ENCODE measurements at places on chromosomes 2 and 18. TPM values are rescaled to one million over a fixed set of nuclear protein-coding genes. Genes with fewer than 3 reads are reported as not detected.

GRCh38 chr2:78304678-78305077, 720.8 kb upstream of the REG3G start:
- no peaks in the 10 kb centered on the region for H3K27me3 ChIP-seq
- H3K4me1 ChIP-seq, result no peaks in the 10 kb centered on the region
- no peaks in the 10 kb centered on the region for H3K36me3 ChIP-seq
- no peak overlapping the region for H3K27ac ChIP-seq
- H3K4me3 ChIP-seq, result no peak overlapping the region

LAMA3 gene
- 6.0 TPM for polyA plus RNA-seq

TMEM169 gene
- not detected for polyA plus RNA-seq

GRCh38 chr2:208134928-208135586, 5.4 kb upstream of the CRYGC start:
- H3K4me1 ChIP-seq, result no peaks in the 10 kb centered on the region
- H3K27ac ChIP-seq, result no peak overlapping the region
- H3K27me3 ChIP-seq, result no peaks in the 10 kb centered on the region

DNA sequence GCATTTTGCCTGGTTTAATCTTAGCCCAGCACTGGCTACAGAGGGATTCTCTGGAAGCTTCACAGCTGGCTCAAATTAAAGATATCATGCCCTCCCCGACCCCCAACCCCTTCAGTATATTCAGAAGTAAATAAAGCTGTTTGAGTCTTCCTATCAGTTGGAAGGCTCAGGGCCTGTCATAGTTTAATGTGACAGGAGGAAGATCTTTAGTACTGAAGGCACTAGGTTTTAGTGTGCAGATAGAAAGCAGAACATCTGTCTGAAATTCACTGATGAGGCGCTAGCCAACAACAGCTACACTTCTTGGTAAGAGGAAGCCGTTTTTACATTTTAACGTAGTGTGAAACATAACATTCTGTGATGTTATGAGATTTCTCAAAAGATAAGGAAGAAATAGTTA, 969.1 kb upstream of the CDH2 start:
- H3K4me1 ChIP-seq, result no peaks in the 10 kb centered on the region
- H3K4me3 ChIP-seq, result no peak overlapping the region
- no peaks in the 10 kb centered on the region for H3K27me3 ChIP-seq
- H3K36me3 ChIP-seq, result no peaks in the 10 kb centered on the region
- DNase-seq, result no peak

CCDC74A gene
- polyA plus RNA-seq, result 4.8 TPM

HJURP gene
- polyA plus RNA-seq, result 3.0 TPM

NT5C1B gene
- not detected for polyA plus RNA-seq

GRCh38 chr2:126971162-126971480, 72.4 kb downstream of the TEX51 start:
- no peak overlapping the region for H3K4me3 ChIP-seq
- peaks cover 23% of the 10 kb centered on the region for H3K4me1 ChIP-seq
- no peaks in the 10 kb centered on the region for H3K36me3 ChIP-seq
- peak overlapping the region; percentile 65 for H3K27ac ChIP-seq

UBE2F gene
- 115 TPM for polyA plus RNA-seq

ANKRD29 gene
- 2.5 TPM for polyA plus RNA-seq

GRCh38 chr2:9199716-9200632, 6.6 kb upstream of the ASAP2 start:
- H3K27ac ChIP-seq, result no peak overlapping the region
- no peak for DNase-seq
- H3K4me3 ChIP-seq, result no peak overlapping the region
- no peaks in the 10 kb centered on the region for H3K27me3 ChIP-seq
- no peaks in the 10 kb centered on the region for H3K4me1 ChIP-seq

DNA sequence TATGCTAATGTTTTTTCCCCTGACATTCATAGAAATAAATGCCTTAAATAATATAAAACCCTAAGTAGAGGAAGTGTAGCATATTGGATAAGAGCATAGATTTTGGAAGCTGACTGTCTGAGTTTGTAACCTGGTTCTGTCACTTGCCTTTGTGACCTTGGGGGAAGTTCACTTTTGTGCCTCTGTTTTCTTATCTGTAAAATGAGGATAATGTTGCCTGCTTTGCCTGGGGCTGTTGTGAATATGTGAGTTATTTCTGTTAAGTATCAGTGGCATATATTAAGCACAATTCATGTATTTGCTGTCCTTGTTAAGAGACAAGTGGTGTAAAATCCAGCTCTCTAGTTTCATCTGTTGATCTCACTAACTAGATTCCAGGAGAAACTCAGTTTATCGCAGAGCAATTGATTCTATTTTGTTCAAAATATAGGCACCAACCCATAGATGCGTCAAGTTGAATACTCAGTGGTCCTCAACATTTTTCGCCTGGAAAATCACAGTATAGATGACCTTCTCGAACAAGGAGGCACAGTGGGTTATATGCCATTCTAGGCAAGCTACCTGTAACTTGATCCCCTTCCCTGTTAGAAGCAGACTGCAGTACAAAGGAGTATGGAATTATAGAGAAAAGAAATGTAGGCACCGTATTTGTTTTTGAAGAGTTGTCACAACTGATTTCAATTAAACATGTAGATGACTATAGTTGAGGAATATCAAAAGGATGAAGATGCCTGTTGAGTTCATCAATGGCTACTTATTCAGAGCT, 67.0 kb downstream of the SOCS6 start:
- no peaks in the 10 kb centered on the region for H3K36me3 ChIP-seq
- H3K4me1 ChIP-seq, result no peaks in the 10 kb centered on the region
- no peak overlapping the region for H3K27ac ChIP-seq
- no peak overlapping the region for H3K4me3 ChIP-seq

ABCG8 gene
- polyA plus RNA-seq, result under 0.01 TPM

DNA sequence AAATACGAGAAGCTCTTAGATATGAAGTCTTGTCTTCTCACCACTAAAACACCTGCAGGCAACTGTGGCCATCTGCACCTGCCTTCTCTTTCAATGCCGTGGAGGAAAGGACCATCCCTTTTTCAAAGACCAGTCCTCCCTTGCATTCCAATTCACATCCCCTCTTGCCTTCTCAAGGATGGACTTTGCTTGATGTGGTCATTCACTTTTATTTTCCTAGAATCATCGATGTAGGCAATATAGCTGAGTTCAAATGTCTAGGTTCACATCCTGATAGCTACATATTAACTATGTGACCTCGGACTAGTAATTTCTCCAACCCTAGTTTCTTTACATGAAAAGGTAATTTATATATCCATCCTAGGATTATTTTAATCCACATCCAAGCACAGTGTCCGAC, 110.1 kb downstream of the HIBCH start:
- H3K4me3 ChIP-seq, result no peak overlapping the region
- H3K27ac ChIP-seq, result no peak overlapping the region
- DNase-seq, result no peak
- peaks cover 12% of the 10 kb centered on the region for H3K4me1 ChIP-seq
- H3K27me3 ChIP-seq, result no peaks in the 10 kb centered on the region

GAL3ST2 gene
- polyA plus RNA-seq, result 3.0 TPM

DNA sequence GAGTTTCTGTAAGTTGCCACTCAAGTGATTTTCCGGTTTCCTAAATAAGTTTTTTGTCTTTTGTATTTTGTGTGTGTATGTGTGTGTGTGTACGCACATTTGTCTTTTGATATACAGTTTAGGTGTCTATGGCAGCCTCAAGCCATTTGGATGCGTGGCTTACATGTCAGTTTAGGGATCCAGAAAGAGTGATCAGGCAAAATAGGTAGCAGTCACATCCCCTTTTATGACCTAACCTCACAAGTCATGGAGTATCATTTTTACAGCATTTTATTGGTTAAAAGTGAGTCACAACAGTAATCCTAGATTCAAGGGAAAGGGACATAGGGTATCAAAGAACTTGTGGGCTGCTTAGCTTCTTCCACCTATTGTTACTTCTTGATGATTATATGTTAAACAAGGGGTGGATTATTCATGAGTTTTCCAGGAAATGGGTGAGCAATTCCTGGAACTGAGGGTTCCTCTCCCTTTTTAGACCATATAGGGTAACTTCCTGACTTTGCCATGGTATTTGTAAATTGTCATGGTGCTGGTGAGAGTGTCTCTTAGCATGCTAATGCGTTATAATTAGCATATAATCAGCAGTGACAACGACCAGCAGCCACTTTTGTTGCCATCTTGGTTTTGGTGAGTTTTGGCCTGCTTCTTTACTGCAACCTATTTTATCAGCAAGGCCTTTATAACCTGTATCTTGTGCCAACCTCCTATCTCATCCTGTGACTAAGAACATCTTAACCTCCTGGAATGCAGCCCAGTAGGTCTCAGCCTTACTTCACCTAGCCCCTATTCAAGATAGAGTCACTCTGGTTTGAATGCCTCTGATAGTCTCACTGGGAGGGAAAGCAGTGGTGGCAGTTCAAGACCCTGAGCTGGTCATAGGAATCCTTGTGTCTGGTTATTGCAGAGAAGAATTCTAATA, 8.6 kb upstream of the SOCS6 start:
- no peaks in the 10 kb centered on the region for H3K4me1 ChIP-seq
- H3K27me3 ChIP-seq, result no peaks in the 10 kb centered on the region

CYTIP gene
- polyA plus RNA-seq, result 5.8 TPM

VSNL1 gene
- 5.1 TPM for polyA plus RNA-seq

DNA sequence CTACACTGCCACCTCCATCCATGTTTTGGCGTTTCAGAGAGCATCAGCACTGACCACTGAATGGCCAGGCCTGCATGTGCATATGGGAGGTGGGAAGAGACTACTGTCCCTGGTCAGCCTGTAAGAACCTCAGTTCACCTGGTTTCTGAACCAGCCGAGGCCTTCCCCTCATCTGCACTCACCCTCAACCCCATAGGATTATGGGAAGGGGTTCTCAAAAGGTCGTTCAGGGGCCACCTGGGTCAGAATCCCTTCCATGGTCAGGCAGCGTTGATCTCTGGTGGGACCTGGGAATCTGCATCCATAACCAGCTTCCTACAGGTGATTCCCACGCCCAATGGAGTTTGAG, 36.7 kb downstream of the TET3 start:
- no peak overlapping the region for H3K27ac ChIP-seq
- no peaks in the 10 kb centered on the region for H3K36me3 ChIP-seq
- H3K4me3 ChIP-seq, result no peak overlapping the region
- H3K4me1 ChIP-seq, result no peaks in the 10 kb centered on the region
- no peak for DNase-seq
- no peaks in the 10 kb centered on the region for H3K27me3 ChIP-seq

APLF gene
- polyA plus RNA-seq, result 0.60 TPM

DNA sequence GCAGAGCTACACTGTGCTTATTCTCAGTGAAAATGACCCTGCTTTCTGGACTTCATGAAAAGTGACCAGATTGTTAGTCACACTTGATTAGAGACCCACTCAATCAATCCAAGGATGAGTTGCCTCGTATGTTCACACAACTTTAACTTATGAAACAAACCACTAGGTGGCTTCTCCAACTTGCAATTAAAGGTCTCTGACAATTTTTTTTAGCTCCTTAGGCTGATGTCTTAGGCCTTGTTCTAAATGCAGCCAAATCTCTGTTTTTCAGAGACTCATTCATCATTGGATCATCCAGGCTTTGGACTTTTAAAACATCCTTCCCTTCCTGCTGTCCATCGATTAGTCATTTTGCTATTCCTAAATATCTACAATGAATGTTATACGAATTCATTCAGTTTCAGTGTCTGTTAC, 63.4 kb downstream of the MREG start:
- no peak overlapping the region for H3K27ac ChIP-seq
- no peaks in the 10 kb centered on the region for H3K4me1 ChIP-seq
- DNase-seq, result no peak
- H3K36me3 ChIP-seq, result no peaks in the 10 kb centered on the region
- no peaks in the 10 kb centered on the region for H3K27me3 ChIP-seq

DNA sequence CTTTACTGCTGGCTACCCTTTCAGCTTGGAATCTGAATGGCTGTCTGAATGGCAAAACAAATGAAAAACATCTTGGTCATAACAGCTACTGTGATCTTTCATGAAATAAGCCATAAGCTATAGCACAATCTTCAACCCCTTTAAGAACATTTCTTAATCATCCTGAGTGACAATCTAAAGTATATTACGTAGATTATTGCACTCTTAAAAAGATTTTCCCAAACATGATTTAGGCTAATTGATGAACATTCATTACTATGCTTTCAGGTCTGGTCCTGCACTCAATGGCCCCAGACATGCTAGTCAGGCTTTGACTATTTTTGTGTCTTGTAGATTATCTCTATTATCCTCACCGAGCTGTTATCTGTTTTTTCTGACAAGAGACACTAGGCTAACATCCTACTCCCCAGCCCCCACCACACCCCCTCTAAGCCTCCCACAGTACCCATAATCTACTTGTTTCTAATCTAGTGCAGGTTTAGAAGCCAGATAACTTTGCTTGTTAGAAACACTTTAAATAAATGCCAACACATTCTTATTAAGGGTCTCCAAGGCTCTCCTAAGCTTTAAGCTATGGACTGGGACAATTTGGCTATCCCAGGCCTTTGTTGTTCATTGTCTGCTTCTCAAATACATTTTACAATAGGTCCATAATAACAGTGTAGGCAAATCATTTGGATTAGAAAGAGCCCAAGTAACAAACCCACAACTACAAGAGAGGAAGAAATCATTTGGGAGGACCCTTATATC, 4.2 kb downstream of the SMAD2 start:
- H3K36me3 ChIP-seq, result no peaks in the 10 kb centered on the region
- no peaks in the 10 kb centered on the region for H3K27me3 ChIP-seq
- no peaks in the 10 kb centered on the region for H3K4me1 ChIP-seq
- DNase-seq, result no peak

DNA sequence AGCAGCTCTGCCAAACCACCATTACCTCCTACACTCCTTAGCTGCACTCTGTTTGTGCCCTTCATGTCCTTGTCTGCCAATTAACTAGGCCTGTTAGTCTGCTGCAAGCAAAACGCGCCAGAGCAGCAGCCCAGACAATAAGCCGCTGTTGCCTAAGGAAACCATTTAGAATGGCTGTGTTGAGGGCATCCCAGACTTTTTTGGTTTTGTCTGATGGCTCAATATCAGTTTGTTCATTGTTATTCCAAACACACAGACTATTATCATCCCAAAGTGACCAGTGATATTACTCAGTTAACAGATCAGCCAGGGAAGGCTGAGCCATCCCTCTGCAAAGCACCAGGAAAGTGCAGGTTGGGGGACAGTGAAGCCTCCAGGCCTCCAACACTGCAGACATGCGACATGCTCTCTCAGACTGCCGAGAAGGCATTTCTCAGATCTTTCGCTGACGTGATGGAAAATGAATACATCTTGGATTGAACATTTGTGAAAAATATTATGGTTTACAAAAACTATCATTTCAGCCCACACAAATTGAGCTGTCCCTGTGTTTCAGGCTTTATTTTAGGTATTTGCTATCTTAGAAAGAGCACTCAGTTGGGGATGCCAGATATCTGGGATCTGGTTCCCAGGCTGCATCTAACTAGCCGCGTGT, 182.0 kb upstream of the HNRNPA3 start:
- H3K27me3 ChIP-seq, result no peaks in the 10 kb centered on the region
- no peaks in the 10 kb centered on the region for H3K36me3 ChIP-seq
- no peak for DNase-seq
- peaks cover 12% of the 10 kb centered on the region for H3K4me1 ChIP-seq
